ENCODE measurements at places on chromosomes 7 and 10.
A peak's percentile ranks its signal among the peaks of the same experiment; 100 is the strongest.

- peak; percentile 42 for DNase-seq
Observed at GRCh38 chr10:17409170-17409733, 45.1 kb downstream of the ST8SIA6 start.

GRCh38 chr10:80649183-80649582, 111.5 kb downstream of the SH2D4B start:
- no peak for DNase-seq

DNA sequence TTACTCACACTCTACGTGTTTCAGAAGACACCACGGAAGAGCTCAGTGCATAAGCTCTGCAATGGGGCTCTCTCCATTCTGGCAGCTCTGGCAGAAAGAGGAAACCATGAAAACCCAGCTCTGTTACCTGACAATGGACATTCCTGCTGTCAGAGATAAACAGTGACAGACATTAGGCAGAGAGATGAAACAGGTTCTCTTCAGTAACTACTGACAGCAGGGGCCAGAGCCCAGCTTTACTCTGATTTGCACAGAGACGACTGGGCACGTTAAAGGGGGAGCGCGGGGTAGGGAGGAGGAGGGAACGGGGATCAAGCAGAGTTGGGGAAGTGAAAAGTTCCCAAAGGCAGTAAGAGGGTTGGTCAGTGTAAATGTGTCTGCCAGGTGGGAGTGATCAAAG, 206.1 kb downstream of the RAMP3 start:
- DNase-seq = no peak

DNA sequence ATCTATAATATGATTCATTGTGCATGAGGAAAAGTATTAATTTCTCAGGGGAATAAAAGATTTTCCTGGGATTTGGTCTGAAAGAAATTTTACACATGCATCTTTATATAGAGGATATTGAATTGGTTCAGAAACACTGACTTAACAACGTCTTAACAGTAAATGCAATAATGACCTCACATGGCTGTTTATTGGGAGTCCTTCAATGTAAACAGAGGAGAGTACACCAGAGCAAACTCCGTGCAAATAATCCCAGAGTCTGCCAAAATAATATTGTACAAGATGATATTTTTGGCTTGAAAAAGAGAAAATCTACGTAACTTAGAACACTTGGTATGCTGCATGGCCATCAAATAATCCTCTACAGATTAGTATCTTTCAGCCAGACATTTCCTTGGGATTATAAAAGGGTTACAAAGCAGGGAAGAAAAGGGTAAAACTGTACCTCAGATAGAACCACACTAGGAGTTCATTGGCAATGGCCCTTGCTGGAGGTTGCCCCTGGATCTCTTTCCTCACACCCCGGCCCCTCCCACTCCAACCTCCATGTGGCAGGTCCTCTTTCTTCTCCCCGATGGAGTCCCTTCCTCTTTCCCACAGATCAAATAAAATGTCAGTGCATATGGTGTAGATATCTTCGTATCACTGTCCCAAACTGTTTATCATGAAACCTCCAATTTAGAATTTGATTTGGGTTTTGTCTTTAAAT, 196.4 kb downstream of the EVX1 start:
- DNase-seq = no peak

DNA sequence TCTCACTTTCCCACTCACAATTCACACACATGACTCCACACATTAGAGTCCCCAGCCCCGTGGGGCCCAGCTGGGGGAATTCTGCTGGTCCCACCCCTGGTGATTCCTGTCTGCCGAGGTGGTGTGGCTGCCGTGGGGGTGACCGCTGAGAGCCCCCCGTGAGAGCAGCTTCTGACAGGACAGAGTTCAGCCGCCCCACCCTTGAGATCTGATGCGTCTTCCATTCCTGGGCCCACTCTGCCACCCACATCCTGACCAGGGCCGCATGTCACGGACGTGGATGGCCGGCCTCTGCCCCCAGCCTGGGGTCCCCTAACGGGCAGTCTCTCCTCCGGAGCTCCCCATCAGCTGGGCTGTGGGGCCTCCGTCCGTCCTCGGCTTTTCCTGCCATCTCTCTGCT, 240.1 kb upstream of the PITRM1 start:
- no peak for DNase-seq

DNA sequence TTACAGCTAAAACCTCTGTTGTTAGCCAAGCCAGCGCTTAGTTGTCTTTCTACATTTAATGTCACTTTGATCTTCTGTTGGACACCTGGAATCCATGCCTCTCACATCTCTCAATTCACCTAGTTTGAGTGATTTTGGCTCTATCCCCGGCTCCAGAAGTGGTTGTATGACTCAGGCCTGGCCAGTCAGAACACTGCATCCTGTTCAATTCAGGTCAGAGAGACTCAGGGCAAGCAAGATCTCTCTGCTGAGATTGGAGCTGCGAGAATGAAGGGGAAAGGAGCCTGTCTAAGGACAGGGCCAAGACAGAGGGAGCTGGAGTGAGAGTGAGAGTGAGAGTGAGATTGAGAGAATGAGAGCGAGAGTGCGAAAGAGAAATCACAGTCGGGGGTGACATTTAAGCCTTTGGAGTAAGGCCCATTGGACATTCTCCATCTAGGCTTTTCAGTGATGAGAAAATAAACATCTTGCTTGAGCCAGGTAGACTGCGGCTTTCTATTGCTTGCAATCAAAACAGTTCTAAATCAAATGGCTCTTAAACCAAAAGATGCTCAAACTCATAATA, 83.3 kb upstream of the DYNC1I1 start:
- no peak for DNase-seq

GRCh38 chr10:74282848-74283210, 131.8 kb downstream of the ADK start:
- DNase-seq = no peak

DNA sequence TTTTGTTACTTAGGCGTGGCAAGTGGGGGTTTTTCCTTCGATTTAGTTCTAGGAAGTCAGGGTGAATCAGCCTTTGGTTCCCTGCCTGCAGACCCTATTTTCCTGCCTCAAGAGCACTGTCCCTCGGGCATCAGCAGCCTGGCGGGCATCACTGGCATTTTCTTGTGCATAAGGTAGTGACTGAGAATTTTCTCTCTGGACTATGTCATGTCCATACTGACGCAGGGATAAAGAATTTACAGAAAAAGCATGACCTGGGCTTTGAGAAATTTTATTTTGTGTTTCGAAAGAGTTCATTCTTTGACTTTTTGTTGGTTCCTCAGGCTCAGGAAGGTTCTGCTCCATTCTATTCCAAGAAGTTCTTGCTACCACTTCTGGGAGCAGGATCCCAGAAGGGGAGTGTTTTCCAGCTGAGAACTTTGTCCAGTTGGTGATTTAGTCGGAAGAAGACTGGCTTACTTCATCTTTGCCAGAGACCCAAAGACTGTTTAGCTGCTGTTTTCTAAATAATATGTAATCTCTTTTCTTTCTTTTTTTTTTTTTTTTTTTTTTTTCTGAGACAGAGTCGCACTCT, 213.9 kb upstream of the SH2B2 start:
- no peak for DNase-seq

DNA sequence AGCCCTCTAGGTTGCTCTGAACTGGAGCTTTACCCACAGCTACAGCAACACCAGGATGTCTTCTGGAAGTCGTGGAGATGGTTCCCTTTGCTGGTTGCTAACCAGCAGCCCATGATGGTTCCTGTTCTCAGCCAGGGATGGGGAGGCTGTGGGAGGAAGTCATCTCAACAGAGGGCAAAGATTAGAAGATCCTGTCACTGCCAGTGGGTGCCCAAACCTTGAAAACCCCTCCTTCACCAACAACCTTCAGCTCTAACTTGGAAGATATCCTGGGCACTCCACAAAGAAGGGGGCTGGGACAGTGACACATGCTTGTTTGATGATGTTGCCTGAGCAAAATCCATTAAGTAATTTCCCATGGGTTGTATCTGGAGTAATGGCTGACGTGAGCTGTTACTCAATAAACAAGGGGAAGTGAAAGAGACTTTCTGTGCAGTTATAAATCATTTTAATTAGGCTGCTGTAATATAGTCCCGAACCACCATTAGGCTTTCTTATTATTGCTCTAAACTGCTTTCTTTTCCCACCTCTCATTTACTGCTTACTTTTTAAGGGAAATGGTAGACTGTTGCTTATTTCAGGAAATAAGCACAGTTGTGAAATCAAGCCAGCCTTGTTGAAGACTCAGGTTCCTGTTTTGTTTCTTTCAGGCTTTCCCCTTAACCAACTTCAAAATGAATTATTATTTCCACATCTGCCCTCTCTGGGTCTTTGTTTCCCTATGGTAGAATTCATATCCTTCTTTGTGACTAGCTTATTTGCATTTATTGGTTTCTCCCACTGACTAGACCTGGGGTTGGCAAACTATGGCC, 124.8 kb downstream of the PPP1R17 start:
- DNase-seq = no peak

- no peak for DNase-seq
Observed at GRCh38 chr7:156058248-156058647, 246.0 kb upstream of the SHH start.

GRCh38 chr10:95867866-95868265, 39.9 kb upstream of the CC2D2B start:
- DNase-seq = no peak

DNA sequence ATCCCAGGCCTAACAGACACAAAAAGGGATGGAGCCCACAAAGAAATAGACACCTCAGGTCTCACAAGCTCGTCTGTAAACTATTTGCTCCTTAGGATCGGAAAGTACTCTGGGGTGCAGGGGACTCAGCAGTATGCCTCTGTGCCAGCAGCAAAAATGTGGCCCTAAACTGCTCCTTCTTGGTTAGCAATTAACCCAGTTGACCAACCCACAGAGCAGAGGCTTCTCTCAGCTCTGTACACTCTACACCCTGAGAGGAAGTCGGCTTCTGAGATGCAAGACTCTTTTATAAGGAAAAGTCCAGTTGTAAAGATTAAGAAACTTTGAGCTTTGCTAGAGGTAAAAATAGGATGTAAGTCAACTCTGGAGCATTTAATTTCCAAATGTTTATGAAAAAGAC, 156.3 kb upstream of the PRSS58 start:
- DNase-seq = no peak

DNA sequence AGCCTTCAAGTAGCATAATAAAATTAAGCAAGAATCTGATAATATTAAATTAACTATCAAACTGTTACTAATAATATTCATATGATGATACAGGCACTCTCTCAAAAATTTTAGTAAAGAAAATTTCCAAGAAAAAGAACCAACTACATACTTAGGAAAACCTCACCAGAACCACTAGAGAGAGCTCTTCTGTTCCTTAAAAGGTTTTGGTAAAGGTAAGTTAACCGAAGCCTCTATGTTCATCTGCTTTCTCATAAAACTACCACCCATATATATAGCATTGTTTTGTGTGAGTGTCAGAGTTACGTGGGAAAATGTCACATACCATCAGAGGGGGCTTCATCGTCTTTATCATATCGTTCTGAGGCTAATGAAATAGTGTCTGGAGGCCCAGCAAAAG, 20.7 kb downstream of the SKAP2 start:
- DNase-seq = no peak

GRCh38 chr10:49091450-49092210, 23.7 kb downstream of the VSTM4 start:
- DNase-seq = no peak

DNA sequence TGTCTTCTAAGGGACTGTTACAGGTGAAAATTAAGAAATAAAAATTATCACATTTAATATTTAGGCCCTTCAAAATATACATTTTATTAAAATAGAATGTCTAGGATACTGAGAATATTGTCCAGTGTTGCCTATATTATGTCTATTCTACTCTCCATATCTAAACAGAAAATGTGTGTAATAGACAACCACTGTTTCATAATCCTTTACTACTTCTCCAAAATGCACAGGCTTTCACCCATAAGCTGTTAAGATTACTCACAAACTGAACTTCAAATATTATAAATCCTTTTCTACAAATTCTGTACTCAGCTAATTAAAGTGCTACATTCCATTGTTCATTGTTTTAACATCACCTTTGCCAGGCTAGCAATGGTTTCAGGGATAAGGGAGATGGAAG, 56.7 kb upstream of the TFEC start:
- no peak for DNase-seq

GRCh38 chr7:77247206-77247850, 47.7 kb upstream of the FGL2 start:
- peak; percentile 75 for DNase-seq

DNA sequence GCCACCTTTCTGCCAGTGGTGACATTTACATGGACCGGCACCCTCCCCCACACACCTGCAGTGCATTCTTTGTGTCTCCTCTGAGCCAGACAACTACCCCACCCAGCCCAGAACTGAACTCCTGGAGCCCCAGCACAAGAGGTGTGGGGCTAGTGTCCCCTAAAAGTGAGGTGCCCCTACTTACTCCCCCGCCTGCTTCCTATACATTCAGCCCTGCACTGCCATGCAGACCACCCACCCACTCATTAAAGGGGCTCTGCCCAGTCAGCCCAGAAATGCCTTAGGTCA, 1.9 kb downstream of the SAP25 start:
- no peak for DNase-seq

DNA sequence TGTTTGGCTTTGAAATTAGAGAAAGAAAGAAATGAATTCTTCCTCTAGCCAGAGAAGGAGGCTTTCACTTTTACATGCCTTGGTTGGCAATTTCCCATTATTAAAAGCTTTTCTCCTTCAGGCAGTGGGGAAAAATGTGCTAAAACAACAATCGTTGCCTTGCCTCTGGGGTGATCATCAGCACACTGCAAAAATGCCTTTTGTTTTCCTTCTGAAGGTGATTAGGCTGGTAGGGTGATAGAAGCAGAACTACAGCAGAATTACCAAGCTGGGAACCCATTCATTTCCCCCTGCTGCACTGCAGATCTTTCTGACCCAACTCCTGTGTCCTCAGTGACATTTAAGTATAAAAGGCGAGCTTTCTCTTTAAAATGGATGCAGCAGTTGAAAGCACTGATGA, 22.2 kb downstream of the ANK3 start:
- no peak for DNase-seq

DNA sequence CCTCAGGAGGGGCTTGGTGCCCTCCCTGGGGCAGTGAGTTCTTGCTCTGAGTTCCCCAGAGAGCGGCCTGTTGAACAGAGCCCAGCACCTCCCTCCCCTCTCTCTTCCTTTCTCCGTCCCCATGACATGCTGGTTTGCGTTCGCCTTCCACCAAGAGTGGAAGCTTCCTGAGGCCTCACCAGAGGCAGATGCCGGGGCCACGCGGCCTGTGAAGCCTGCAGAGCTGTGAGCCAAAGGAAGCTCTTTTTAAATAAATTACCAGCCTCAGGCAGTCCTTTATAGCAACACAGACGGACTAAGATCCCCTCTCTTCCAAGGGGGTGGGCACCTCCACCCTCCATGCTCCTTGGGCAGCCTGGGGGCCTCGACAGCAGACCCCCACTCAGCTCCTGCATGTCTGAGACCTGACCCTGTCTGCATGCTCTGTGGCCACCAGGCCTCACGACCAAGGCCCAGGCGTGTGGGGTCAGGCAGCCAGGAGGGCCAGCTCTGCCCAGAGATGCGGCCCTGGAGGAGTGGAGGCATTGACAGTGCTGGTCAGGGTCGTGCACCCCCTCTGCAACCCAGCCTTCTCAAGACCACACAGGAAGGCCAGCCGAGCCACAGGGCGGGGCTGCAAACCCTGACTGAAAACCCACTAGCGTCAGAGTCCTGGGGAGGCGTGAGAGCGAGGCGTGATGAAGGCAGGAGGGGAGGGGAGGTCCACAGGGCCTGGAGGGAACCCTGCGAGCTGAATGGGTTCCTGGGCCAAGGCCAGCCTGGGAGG, 54.6 kb upstream of the ADGRA1 start:
- DNase-seq = no peak

- DNase-seq = peak; percentile 6
Observed at GRCh38 chr7:129907122-129907736, 45.5 kb downstream of the UBE2H start.
